Progenitor cell of endocrine pancreas (in vitro differentiated cells): ENCODE measurements at places on chromosomes 7 and 10. TPM values are rescaled to one million over a fixed set of nuclear protein-coding genes. Genes with fewer than 3 reads are reported as not detected.
A peak's percentile ranks its signal among the peaks of the same experiment; 100 is the strongest.

The AKR1D1 gene
- 3.4 and 5.4 TPM in 2 replicates for total RNA-seq

The AKR1C4 gene
- 0.48 and 0.84 TPM in 2 replicates for total RNA-seq

The ARHGEF5 gene
- total RNA-seq: 42.9 and 46.6 TPM in 2 replicates

The HMX3 gene
- not detected in 2 replicates for total RNA-seq

The TLX1 gene
- not detected in 2 replicates for total RNA-seq

The TMEM229A gene
- total RNA-seq: 0.31 TPM in 1 of 2 replicates, not detected in the other

The CCL26 gene
- not detected in 2 replicates for total RNA-seq

The SPACDR gene
- total RNA-seq: 0.67 and 1.7 TPM in 2 replicates

The CCDC172 gene
- total RNA-seq: not detected in 2 replicates

The C7orf33 gene
- not detected in 2 replicates for total RNA-seq

The PANK1 gene
- total RNA-seq: 34.5 and 38.0 TPM in 2 replicates

The ITPRID1 gene
- total RNA-seq: 3.1 and 3.9 TPM in 2 replicates

The NUTM2B gene
- total RNA-seq: 1.4 and 1.9 TPM in 2 replicates

The ZNF25 gene
- 2.6 and 2.9 TPM in 2 replicates for total RNA-seq

DNA sequence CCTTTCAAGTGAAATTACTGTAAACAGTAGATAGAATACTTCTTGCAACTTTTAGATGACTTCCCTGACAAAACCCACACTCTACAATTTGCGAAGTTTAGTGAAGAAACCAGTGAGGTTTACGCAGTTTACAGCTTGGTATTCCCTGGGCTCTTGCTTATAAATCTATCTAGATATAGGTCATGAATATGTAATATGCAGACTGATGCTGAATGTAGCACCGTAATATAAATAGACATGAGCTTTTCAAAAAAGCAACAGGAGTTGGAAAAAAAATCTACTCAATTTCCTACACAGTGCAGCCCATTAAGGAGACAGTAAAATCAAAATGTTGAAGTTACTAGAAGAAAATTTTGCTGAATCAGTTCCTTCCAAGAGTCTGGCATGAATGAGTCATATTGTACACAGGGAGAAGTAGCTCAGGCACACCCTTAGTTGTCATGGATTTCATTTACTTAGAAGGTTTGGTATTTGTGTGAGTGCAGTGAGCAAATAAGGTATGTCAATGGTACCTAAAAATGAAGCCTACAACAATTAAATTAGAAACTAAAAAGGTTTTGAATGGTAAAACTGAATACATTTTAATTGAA, 67.7 kb upstream of the NEUROD6 start:
- H3K27ac ChIP-seq: peak overlapping the region; percentile 33
- no peak for DNase-seq
- no peaks in the 10 kb centered on the region for H3K36me3 ChIP-seq
- H3K4me1 ChIP-seq: peaks cover 5% of the 10 kb centered on the region

DNA sequence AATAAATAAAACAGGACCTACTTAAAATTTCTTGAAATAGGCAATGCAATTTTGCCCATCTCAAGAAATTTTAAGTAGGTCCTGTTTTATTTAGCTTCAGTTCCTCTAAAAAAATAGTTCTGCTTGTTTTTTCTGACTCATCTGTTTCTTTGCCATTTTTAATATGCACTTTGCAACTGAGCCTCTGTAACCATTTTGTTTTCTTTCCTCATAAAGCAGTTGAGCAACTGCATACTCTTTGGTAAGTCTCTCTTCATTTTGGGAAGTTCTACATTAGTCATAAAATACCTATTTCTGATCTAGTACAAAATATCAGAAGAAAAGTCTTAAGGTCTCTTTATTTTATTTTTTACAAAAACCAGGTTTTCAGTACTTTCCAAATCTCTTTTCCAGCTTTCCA, 18.0 kb downstream of the TAS2R40 start:
- H3K36me3 ChIP-seq: no peaks in the 10 kb centered on the region
- H3K4me1 ChIP-seq: peaks cover 20% of the 10 kb centered on the region
- no peak for DNase-seq
- H3K27me3 ChIP-seq: peaks cover 15% of the 10 kb centered on the region

- no peak for DNase-seq
- H3K27ac ChIP-seq: peak overlapping the region; percentile 91
- H3K27me3 ChIP-seq: no peaks in the 10 kb centered on the region
- H3K36me3 ChIP-seq: peaks cover 23% of the 10 kb centered on the region
These were observed 21.1 kb downstream of the SLC29A4 start for GRCh38 chr7:5303591-5304505.

- no peak for DNase-seq
- H3K4me3 ChIP-seq: no peak overlapping the region
- H3K36me3 ChIP-seq: peaks cover 15% of the 10 kb centered on the region
These were observed 63.1 kb upstream of the ITGA8 start for GRCh38 chr10:15782851-15783250.

DNA sequence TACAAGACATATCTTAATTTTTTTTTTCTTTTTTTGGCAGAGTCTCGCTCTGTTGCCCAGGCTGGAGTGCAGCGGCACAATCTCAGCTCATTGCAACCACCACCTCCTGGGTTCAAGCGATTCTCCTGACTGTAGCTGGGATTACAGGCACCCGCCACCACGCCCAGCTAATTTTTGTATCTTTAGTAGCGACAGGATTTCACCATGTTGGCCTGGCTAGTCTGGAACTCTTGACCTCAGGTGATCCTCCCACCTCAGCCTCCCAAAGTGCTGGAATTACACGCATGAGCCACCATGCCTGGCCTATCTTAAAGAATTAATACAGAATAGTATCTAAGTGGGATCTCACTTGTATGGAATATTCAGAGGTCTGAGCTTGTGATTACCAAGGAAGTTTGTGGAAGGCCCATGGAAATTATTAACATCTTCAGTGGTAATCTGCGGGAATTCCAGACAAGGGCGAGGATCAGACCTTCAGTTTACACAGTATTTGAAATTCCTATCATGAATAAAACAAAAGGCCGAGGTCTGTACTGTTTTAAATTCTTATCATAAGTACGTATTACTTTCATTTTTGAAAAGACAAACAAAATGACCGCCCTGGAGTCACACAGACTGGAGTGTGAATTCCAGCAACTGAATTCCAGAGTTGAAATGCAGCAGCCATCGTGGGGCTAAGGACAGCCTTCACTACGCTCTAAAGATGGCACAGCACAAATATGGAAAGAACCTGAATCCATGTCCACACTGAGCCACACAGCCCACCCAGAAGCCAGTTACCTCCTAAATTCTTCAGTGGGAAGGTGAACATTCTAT, 16.7 kb downstream of the GPRIN2 start:
- peaks cover 9% of the 10 kb centered on the region for H3K4me1 ChIP-seq
- no peak for DNase-seq
- H3K4me3 ChIP-seq: peak overlapping the region; percentile 69

GRCh38 chr7:85593355-85593754, 406.5 kb upstream of the SEMA3D start:
- no peaks in the 10 kb centered on the region for H3K36me3 ChIP-seq
- H3K27me3 ChIP-seq: peaks cover 56% of the 10 kb centered on the region
- H3K4me3 ChIP-seq: no peak overlapping the region
- no peak overlapping the region for H3K27ac ChIP-seq

- DNase-seq: no peak
- H3K4me3 ChIP-seq: no peak overlapping the region
- no peaks in the 10 kb centered on the region for H3K4me1 ChIP-seq
These were observed 8.3 kb downstream of the DYNC1I1 start for GRCh38 chr7:95780665-95781064.

GRCh38 chr7:56079450-56080185, 13.1 kb downstream of the PHKG1 start:
- no peaks in the 10 kb centered on the region for H3K27me3 ChIP-seq
- no peak overlapping the region for H3K4me3 ChIP-seq
- no peak for DNase-seq
- peaks cover 6% of the 10 kb centered on the region for H3K36me3 ChIP-seq
- H3K27ac ChIP-seq: no peak overlapping the region
- no peaks in the 10 kb centered on the region for H3K4me1 ChIP-seq

GRCh38 chr10:119383174-119383856, 159.2 kb downstream of the RGS10 start:
- no peak overlapping the region for H3K27ac ChIP-seq
- no peaks in the 10 kb centered on the region for H3K27me3 ChIP-seq
- H3K4me3 ChIP-seq: no peak overlapping the region
- H3K36me3 ChIP-seq: peaks cover 15% of the 10 kb centered on the region
- no peak for DNase-seq

- H3K36me3 ChIP-seq: no peaks in the 10 kb centered on the region
- DNase-seq: no peak
- H3K27me3 ChIP-seq: no peaks in the 10 kb centered on the region
- H3K27ac ChIP-seq: peak overlapping the region; percentile 38
These were observed 99.7 kb upstream of the FZD1 start for GRCh38 chr7:91164506-91164905.

GRCh38 chr7:137944168-137944567, 57.7 kb downstream of the CREB3L2 start:
- peaks cover 47% of the 10 kb centered on the region for H3K4me1 ChIP-seq
- no peaks in the 10 kb centered on the region for H3K27me3 ChIP-seq
- H3K27ac ChIP-seq: peak overlapping the region; percentile 67
- peaks cover 3% of the 10 kb centered on the region for H3K36me3 ChIP-seq
- H3K4me3 ChIP-seq: no peak overlapping the region
- DNase-seq: no peak

DNA sequence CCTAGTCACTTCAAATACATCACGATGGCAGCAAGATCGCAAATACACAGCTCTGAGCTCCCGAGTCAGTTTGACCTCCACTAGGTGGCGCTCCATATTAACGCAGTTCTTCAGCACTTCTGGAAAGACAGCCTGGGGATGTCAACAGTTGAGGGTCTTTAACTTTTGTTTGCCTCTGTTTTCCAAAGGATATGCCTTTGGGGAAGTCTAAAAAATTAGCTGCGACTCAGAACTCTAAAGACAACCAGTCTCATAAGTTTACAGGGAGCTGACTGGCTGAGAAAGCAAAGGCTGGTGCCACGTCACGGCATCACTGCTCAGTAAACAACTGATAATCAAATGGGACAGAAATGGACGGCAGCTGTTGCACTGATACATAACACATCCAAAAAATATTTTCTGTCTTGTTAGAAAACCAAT, 458.8 kb downstream of the SORCS1 start:
- H3K36me3 ChIP-seq: no peaks in the 10 kb centered on the region
- no peaks in the 10 kb centered on the region for H3K27me3 ChIP-seq

DNA sequence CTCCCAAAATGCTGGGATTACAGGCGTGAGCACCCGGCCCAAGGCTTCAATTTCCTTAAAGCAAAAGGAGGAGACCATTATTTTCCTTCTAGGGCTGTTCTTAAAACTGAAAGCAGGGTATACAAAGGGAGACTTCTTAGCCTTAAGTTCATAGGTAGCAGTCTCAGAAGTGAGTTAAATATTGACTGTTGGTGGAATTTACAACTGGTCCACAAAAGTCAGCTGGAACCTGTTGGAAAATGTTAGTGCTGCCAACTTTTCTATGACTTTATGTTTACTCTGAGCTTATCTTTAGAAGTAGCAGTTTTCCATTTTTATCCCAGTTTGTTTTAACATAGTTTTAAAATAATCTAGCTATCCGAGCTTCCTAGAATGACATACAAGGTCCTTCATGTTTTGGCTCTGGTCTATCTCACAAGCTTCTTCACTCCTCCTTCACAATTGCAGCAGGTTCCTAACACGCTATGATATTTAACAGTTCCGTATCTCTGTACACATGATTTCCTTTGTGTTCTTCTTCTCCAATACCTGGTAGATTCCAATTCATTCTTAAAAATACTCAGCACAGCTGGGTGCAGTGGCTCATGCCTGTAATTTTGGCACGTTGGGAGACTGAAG, 3.3 kb downstream of the SLC26A3 start:
- no peak overlapping the region for H3K4me3 ChIP-seq
- DNase-seq: no peak
- H3K27ac ChIP-seq: no peak overlapping the region
- H3K36me3 ChIP-seq: peaks cover 3% of the 10 kb centered on the region

DNA sequence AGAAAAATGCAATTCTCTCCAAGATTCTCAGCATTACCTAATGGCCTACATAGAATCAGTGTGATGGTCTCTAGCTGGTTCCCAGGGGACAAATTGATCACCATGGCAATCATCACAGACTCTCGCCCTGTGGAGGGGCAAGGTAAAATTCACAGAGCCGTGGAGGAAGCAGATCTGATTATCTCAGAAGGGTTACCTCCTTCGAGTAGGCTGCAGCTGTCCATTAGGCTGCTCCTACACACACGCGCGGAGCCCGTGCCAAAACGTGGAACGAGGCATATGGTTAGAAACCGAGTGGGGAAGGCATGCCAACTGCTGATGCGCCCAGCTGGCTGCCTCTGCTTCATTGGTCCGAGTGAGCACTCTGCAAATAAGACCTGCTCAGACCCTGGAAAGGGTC, 52.8 kb upstream of the PTER start:
- no peaks in the 10 kb centered on the region for H3K4me1 ChIP-seq
- no peaks in the 10 kb centered on the region for H3K36me3 ChIP-seq
- H3K4me3 ChIP-seq: no peak overlapping the region
- no peak for DNase-seq

- no peak for DNase-seq
- no peak overlapping the region for H3K27ac ChIP-seq
- H3K4me3 ChIP-seq: no peak overlapping the region
- no peaks in the 10 kb centered on the region for H3K36me3 ChIP-seq
- no peaks in the 10 kb centered on the region for H3K27me3 ChIP-seq
These were observed 29.7 kb downstream of the KLRG2 start for GRCh38 chr7:139453673-139454321.

GRCh38 chr10:78471723-78472550, 438.3 kb downstream of the RPS24 start:
- no peaks in the 10 kb centered on the region for H3K36me3 ChIP-seq
- peaks cover 12% of the 10 kb centered on the region for H3K27me3 ChIP-seq
- no peak overlapping the region for H3K4me3 ChIP-seq

GRCh38 chr10:62691336-62691735, 113.2 kb upstream of the ADO start:
- no peaks in the 10 kb centered on the region for H3K36me3 ChIP-seq
- H3K27me3 ChIP-seq: no peaks in the 10 kb centered on the region
- H3K4me1 ChIP-seq: no peaks in the 10 kb centered on the region
- no peak overlapping the region for H3K4me3 ChIP-seq
- no peak overlapping the region for H3K27ac ChIP-seq

- peak overlapping the region; percentile 12 for H3K27ac ChIP-seq
- peaks cover 16% of the 10 kb centered on the region for H3K36me3 ChIP-seq
- no peak for DNase-seq
- no peak overlapping the region for H3K4me3 ChIP-seq
- no peaks in the 10 kb centered on the region for H3K27me3 ChIP-seq
These were observed 141.1 kb downstream of the CCSER2 start for GRCh38 chr10:84469470-84469869.
